NCI-H748 treated with DMSO at 0.1 percent for 48 hours (cell line): ENCODE measurements at places on chromosomes 7 and 10.

DNA sequence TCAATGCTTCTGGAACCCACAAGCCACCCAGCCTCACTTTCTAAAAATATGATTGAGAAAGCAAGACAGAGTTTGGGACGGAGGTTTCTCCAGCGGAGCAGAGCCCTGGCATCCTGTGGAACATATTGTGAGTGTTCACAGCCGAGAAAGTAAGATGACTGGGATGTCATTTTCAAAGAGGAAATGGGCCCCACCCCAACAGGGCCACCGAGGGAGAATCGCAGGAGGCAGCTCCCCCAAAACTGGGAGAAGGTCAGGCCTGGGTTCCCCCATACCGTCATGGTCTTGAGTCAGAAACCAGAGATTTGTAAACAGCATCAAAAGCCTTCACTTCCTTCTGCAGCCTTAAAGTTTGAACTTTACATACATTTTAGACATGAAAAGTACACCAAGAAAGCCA, 560.0 kb downstream of the PTPRN2 start:
- DNase-seq: no peak

GRCh38 chr7:42236976-42237810, at the start of gene GLI3:
Gene GLI3 (minus strand): TSS chr7:42237209. CDS start chr7:42223253, 13,956 bp downstream.
- DNase-seq: no peak

DNA sequence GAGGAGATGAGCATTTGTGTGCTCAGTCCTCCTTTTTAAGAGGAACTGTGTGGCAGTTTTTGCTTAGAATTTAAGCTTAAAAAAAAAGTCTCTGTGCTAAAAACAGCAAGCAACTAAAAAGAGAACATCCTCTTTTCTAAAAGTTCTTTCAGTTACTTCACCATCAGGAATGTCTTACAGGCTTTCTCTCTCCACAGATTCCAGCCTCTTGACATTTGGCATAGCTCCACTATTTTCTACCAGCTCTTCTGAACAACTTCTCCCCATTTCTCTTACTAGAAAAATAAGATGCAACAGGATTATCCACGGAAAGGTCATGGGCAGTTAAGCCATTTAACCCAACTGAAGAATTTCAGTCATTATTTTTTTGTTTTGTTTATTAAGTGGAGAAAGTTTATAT, 13.2 kb downstream of the PCLO start:
- DNase-seq: no peak

DNA sequence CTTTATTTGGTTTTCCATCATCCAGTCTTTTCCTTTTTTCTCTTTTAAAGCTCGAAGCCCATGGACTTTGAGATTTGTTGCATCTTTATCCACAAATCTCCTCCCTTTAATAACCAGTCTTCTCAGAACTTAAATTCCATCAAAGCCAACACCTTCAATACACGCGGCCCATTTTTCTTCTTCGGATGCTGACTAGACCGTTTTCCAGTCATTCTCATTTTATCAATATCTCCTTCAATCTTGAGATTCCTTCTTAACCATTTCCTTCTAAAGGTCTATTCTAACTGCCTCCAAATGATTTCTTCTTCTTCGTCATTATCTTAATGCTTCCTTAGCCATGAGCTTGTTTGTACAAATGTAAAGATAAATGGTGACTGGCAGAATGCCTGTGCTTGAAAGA, 173.5 kb downstream of the BAMBI start:
- no peak for DNase-seq

GRCh38 chr10:69780077-69780476, 21.6 kb upstream of the COL13A1 start:
- no peak for DNase-seq

DNA sequence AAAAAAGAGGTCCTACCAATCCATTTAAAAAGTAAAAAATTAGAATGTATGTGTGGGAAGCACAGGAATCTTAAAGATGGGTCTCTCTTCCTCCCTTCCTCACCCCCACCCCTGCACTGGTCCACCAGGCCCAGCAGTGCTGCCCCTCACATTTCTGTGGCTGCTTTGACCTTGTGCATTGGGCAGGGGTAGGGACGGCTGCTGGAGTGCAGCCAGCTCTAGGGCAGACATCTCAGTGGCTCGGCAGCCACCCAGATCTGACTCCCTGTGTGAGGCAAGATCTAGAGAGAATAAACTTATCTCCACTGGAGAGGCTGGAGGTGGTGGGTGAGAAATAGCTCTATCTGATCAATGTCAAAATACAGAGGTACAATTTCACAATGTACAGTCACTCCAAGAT, 6.7 kb downstream of the FAM180A start:
- no peak for DNase-seq

DNA sequence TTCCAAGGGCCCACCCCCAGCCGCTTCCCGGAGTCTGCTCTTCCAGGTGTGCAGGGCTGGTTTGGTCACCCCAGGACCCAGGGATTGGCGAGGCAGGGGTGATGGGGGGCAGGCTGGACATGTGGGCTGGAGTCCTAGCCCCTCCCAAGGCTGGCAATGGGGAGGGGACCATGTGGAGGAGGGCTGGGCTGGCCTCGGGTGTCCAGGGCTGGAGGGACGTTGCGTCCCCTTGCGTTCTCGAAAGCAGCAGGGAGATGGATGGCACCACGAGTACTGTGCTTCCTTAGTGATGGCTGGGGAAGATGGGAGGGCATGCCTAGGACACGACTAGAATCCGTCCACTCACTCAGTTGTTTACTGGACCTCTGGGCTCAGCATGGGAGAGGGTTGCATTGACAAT, 532.5 kb upstream of the FOXK1 start:
- no peak for DNase-seq

DNA sequence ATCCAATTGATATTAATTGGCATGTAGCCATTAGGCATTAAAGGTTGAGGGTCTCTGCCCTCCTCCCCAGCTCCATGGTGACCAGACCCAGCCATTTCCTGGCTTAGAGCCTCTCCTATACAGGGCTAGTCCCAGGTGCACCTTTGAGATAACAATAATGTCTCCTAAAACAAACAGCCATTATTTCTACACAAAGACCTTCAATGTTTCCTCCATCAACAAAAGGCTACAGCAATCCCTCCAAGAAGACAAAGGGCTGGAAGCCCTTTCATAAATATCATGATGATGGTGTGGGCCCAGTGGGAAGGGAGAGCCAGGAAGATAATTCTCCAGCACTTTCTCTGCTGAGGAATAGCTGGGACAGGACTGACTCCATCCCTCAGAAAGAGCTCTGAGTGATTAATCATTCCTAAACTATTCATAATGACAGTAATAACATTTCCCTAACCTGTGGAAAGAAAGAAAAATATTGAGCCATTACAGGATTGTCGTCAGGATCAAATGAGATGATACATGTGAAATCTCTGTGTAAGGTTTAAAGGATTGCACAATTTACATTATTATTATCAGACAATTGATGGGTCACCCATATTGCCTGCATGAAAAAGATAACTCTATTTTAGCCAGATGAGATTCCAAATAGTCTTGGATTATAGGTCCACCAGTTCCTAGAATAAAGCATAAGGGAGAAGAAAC, 10.2 kb downstream of the PKD2L1 start:
- peak; percentile 78 for DNase-seq

GRCh38 chr7:26200038-26200443, 505 bp downstream of the HNRNPA2B1 start:
- peak; percentile 62 for DNase-seq

DNA sequence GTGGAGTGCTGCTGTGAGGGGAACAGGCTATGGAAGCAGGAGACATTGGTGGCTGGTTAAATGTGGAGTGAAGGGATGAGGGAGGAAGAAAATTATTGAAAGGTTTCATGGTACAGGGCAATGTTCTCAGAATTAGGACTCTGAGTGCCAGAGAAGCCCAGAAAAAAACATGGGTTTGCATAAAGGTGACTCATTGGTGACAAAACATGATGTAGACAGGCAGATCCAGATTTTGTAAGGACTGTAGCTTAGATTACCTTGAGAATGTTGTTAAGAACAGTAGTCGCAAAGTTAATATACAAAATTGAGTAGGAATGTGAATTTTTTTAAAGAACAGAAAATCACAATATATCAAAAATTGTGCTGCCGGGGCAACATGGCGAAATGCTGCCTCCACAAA, 134.9 kb upstream of the ZNF438 start:
- DNase-seq: no peak

GRCh38 chr7:131235489-131236317, 92.0 kb upstream of the MKLN1 start:
- DNase-seq: peak; percentile 23

DNA sequence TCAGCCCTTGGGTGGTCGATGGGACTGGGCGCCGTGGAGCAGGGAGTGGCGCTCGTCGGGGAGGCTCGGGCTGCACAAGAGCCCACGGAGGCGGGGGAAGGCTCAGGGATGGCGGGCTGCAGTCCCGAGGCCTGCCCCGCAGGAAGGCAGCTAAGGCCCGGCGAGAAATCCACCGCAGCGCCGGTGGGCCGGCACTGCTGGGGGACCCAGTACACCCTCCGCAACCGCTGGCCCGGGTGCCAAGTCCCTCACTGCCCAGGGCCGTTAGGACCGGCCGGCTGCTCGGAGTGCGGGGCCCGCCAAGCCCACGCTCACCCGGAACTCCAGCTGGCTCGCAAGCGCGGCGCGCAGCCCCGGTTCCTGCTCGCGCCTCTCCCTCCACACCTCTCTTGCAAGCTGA, 138.4 kb downstream of the BAMBI start:
- no peak for DNase-seq

DNA sequence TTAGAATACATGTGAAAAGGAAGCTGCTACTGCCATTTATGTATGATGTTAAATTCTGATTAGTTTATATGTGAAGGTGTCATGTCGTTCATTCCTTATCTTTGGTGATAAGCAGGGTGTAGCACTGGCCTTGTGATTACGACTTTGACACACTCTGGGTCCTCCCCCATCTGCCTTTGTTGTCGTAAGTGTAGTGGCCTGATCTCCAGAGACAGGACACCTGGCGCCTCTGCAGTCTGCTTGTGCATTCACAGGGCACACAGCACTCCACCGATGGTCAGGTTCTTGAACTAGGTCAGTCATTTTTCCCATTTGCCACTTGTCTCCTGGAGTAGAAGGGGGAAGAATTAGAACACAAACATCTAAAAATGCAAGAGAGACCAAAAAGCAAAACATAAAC, 186.0 kb downstream of the PRKCQ start:
- DNase-seq: no peak

DNA sequence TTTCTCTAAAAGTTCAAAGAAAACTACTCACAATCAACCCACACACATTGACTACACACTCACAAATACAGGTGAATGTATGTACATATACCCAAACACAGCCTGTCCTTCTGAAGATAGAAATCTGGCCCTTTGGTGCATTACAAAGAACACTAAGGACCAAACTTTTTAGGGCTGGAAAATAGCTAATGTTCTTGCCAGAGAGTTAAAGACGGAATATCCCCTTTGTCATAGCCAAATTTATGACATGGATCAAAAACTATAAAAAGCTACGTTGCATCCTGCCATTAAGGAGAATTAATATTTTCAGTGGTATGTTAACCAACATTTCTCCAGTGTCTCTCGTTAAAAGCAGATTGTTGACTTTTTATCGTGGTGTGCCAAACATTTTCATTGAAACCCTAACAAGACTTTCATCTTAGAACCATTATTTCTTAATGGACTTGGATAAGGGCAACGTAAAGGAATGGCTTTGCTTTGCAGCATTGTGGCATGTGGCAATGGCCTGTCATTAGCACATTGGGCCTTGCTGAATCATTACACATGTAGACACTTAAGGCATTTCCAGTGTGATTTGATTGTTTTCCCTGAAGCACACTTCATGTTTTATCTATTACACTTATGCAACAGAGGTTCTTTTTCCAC, 150.9 kb upstream of the MEOX2 start:
- no peak for DNase-seq

DNA sequence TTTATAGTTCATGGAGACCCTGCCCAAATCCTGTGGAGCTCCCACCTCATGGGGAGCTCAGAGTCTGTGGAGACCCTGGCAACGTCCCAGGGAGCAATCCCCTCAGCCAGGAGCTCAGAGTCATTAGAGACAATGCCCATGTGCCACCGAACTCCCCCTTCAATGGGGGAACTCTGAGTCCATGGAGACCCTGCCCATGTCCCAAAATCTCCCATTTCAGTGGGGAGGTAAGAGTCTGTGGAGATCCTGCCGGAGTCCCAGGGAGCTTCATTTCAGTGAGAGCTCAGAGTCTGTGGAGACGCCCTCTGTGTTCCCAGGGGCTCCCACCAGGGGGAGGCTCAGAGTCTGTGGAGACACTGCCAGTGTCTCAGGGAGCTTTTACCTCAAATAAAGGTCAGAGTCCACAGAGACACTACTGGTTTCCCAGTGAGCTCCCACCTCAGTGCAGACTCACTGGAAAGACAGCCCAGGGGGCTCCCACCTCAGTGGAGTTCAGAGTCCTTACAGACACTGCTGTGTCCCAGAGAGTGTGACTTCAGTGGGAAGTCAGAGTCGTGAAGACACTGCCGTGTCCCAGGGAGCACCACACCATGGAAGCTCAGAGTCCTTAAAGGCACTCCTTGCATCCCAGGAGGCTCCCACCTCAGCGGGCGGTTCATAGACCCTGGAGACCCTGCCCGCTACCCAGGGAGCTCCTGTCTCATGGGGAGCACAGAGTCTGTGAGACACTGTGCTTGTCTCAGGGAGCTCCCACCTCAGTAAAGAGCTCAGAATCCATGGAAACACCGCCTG, 5.0 kb downstream of the MYO1G start:
- no peak for DNase-seq

GRCh38 chr7:106371629-106372028, 86.8 kb upstream of the NAMPT start:
- DNase-seq: no peak

DNA sequence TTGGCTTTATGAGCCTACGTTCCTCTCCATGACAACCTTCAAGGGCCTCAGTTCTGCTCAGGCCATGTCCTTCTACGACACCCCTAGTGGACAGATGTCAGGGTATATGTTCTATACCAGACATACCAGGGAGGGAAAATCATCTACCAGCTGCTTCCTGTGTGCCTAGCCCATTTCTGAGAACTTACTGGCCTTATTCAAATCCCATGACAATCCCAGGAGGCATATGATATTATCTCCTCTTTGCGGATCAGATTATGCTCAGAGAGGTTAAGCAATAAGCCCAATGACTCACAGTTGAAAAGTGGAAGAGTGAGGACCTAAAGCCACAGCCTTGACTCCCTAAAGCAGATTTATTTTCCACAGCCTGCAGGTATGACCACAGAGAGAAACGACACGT, 139.3 kb downstream of the GLI3 start:
- no peak for DNase-seq

- DNase-seq: no peak
Measured at GRCh38 chr7:111198255-111198654, 107.3 kb downstream of the LRRN3 start.

GRCh38 chr10:116665541-116666125, 44.9 kb downstream of the PNLIPRP2 start:
- DNase-seq: no peak

- no peak for DNase-seq
Measured at GRCh38 chr7:45967591-45968157, 46.6 kb upstream of the IGFBP3 start.

DNA sequence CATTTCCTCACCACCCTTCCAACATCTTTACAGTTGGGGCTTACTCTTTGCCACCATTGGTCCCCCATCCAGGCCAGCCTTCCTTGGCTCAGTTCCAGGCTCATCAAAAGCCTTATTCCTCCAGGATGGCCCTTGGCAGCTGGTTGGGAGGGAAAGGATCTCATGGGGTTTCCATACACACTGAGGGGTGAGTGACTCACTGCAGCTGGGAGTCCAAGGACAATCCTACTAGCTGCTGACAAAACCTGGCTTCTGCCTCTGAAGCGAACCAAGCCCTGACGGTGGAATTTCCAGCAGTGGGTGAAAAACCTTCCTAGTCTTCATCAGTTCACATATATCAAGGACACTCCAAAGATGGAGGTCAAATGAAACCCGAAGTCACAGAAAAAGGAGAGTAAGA, 22.9 kb downstream of the CRHR2 start:
- no peak for DNase-seq
